NCI-H2171 treated with DMSO at 0.1 percent for 48 hours (cell line): ENCODE measurements at places on chromosomes 1 and 21.
A peak's percentile ranks its signal among the peaks of the same experiment; 100 is the strongest.

DNA sequence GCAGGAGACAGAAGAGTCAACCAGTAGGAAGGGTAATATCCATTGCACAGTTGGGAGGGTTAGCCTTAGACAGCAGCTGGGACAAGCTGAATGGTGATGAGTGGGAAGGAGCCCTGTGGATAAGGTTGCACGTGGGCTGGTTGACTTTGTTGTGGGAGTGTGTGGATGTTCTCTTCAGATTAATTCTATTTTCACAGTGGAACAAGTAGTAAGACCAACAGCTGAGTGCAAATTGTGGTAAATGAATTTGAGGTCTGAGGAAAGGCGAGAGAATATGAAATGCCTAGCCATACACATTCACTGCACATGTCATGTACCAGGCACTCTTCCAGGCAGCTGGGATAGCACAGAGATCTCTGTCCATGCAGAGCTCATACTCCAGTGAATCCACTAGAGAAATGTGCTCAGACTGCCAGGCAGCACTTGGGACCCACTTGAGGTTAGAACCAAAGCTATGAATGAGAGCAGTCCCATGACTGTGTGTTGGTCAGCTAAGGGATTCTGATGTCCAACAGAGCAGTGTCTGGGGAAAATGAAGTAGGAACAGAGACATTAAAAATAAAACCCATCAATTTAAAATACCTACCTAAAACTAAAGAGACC is 25.2 kb upstream of the VTCN1 start:
- no peak for DNase-seq

GRCh38 chr1:30762152-30762929 is 4.8 kb upstream of the LAPTM5 start:
- DNase-seq, result no peak

DNA sequence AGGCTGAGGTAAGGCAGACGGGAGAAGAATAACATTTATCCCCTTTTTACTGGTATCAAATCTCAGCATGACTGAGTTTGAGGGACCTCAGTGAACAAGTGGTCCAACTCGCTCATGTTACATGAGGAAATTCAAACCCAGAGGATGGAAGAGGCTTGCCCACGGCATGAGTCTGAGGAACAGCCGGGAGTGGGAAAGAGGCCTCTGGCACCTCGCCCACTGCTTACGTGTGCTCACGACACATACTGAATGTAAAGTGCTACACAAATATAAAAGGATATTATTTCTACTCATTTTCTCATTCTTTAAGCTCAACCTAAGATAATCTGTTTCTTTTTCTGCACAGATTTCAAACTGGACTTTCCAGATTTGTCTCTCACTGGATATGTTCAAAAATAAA is 14.7 kb downstream of the BEND5 start:
- no peak for DNase-seq

GRCh38 chr1:206739411-206740076 is 31.0 kb upstream of the IL19 start:
- DNase-seq, result no peak

- DNase-seq, result no peak
These were observed at the start of gene CFH for GRCh38 chr1:196651637-196652215. TSS of gene CFH (plus strand) at chr1:196652043. CDS start at chr1:196652118, 75 bp downstream.

- DNase-seq, result peak; percentile 95
These were observed 8.3 kb downstream of the RHOC start for GRCh38 chr1:112698366-112699310.

DNA sequence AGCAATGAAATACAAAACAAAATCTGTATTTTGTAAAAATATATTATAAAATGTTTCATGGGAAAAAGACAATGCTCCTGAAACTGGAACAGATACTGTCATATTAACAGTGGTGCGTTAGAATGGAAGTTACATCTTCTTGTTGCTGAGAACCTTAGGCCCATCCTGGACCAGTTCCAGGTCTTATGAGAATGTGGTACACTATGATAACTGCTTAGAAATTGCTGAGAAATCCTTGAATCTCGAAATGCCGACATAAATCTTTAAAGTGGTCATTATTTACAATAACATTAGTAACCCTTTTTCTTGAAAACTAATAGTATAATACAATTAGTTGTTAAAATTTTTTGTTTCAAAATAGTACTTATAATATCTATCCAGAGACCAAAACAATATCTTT is 747.9 kb upstream of the NCAM2 start:
- no peak for DNase-seq

DNA sequence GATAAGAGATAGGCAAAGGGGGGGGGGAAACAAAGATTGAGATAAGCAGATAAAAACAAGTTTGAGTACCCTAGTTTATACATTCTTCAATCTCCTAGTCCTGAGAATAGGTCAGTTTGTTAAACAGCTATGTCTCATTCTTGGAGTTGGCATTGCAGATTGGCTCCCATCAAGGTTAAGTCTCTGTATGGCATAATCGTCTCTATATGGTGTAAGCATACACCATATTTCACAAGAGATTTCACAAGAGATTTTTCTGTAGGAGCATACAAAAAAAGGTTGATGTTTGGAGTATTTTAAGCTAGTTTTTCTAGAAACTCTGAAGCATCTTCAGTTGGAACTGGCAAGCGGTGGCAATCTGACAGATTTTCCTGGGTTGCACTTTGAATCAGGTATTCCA is 35.8 kb downstream of the NCAM2 start:
- DNase-seq, result no peak

DNA sequence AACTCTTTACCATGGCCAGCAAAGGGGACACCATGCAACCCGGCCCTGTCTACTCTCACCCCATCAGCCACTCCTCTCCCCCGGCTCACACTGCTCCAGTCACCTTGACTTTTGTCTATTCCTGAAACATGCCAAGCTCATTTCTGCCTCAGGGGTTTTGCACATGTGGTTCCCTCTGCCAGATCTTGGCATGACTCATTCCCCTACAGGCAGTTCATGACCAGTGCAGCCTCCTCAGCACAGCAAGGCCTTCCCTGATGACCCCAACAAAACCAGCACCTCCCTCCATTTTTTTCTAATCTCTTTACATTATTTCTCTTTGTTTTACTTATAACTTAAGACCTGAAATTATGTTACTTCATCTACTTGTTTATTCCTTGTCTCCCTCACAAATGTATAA is 58.6 kb upstream of the GJB5 start:
- no peak for DNase-seq

DNA sequence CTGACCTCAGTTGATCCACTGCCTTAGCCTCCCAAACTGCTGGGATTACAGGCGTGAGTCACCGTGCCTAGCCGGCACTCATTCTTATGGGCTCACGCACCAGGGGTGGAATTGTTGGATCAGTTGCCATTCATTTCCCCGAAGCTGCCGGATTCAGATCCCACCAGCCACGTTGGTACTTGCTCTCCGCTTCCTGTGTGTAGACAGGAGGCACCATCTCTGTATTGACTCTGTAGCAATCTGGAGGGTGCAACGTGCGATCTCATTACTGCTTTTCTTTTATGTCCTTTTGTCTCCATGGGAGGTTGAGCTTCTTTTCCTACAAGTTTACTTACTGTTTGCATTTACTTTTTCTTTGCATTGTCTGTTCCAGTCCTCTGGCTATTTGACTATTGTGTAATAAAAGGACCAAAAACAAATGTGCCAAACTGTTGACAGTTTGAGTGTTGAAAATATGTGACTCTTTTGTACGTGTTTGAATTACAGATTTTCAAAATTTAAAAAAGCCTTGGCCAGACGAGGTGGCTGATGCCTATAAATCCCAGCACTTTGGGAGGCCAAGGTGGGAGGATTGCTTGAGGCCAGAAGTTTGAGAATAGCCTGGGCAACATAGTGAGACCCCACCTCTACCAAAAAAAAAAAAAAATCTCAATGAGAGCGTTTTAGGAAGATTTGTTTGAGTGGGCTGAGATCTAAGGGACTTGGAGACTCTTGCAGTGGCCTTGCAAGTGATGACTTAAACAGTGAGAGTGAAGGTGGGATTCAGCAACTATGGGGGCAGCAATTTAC is 39.1 kb downstream of the SPSB1 start:
- DNase-seq, result no peak

GRCh38 chr1:184158896-184159681 is 107.6 kb downstream of the TSEN15 start:
- DNase-seq, result no peak

GRCh38 chr1:181452746-181453145 is 30.6 kb upstream of the CACNA1E start:
- DNase-seq, result no peak

GRCh38 chr1:239879321-239880170 is 212.1 kb upstream of the FMN2 start:
- no peak for DNase-seq

DNA sequence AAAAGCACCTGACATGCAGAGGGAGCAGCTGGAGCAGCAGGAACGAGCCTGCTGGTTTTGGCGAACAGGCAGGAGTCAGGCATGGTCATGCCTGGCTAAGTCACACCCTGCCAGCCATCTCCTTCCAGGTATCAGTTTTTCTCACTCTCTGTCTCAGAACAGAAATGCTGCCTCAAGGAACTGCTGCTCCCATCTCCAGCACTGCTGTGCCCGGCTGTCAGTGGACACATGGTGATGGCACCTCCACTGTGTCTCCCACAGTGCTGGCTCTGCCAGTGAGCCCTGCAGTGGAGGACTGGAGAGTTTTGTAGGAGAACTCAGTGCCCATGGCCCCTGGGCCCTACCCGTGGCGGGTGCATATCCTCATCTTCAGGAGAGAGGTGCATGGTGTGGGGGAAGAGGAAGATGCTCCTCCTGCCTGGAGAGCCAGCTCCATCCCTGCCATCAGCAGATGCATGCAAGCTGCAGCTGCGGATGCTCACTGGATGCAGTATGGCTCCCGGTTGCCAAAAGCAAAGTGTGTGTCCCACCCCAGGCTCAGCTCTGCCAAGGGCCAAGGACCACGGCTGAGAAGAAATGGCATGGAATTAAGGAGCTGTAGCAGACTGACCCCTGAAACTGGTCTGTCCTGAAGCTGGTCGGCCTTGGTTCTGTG is 114.7 kb downstream of the GRIK3 start:
- peak; percentile 77 for DNase-seq

GRCh38 chr1:204544321-204544720 is 28.1 kb downstream of the MDM4 start:
- no peak for DNase-seq

GRCh38 chr1:201606096-201606495 is 67.2 kb downstream of the NAV1 start:
- no peak for DNase-seq

- peak; percentile 66 for DNase-seq
These were observed 39.1 kb upstream of the FOXO6 start for GRCh38 chr1:41322101-41322661.

GRCh38 chr1:53038566-53038965 is 23.4 kb upstream of the PODN start:
- DNase-seq, result no peak

GRCh38 chr1:166950156-166950555 is 25.2 kb downstream of the ILDR2 start:
- DNase-seq, result no peak

DNA sequence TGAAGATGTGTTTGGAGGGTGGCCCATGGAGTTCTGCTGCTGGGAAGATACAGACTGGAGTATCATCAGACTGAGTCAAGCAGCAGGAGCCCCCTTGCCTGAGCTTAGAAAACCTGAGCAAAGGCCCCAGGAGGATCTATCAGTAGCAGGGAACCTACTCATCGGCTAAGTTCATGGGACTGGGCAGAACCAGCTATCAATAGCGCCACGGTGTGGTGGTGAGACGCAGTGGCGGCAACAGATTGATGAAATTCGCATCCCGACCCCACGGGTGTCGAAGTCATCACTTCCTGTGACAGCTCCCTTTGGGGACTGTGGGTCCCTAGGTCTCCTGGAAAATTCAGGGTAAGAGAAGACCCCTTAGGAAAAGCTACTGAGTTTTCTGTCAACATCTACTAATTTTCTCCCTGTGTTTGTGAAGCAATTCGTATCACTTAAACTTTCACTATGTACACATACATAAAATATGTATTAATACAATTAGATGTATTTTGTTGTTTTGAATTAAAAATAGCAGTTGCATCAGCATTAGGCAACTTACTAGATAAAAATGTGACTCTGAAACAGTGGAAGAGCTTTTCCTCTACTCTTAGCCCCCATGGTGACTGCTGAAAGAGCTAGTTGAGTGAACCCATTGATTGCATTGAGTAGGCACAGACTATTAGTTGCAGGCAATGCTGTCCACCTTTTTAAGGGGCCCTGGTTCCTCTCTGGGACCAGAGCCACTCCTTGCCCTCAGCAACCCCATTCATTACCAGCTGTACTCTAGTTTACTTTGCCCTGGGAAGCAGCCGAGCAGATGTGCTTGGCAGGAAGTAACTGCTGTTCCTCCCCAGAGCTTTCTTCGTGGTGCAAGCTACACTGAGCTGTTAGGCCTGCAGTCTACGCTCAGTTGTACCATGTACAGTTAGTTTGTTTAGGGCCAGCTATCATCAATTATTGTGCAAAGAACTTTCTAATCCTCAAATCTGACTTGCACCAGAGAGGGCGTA is 7.3 kb upstream of the CACNA1S start:
- DNase-seq, result peak; percentile 22
